ENCODE measurements at places on chromosomes 6 and 20.

DNA sequence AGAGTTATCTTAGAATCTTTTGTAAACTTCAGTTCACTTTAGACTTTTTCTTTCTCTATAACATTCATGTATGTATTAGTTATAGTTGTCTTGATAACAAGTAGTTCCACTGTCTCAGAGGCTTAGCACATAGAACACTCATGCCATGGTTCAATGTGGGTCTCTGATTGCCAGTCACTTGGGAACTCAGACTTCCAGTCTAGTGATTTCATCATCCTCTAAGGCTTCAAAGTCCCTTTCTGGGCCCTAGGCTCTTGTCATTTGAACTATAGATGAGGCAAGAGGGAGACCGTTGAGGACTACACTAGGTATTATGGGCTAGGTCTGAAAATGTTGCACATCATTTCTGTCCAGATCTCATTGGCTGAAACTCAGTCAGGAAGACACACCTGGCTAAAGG is 8.4 kb upstream of the EEF1E1 start:
- DNase-seq = no peak

GRCh38 chr6:140281236-140281635 is 906.8 kb upstream of the CITED2 start:
- DNase-seq = no peak

DNA sequence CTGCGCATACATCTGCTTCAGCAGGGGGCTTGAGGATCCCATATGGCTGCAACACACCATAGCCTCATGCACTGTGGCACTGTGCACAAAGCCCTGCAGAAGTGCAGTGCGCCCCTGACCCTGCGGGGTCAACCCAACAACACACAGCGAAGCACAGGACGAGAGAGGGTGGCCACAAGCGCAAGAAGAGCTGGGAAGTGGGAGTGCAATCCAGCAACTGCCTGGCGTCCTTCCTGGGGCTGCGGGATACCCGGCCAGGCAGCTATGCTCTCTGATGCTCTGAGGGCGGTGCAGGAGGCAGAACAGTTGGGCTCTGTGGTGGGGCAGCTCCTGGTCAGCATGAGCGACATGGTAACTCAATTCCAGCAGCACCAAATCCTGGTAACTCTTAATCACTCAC is 5.6 kb upstream of the ACSS1 start:
- DNase-seq = no peak

- no peak for DNase-seq
Observed at GRCh38 chr20:32670773-32671455, 2.8 kb downstream of the C20orf203 start.

DNA sequence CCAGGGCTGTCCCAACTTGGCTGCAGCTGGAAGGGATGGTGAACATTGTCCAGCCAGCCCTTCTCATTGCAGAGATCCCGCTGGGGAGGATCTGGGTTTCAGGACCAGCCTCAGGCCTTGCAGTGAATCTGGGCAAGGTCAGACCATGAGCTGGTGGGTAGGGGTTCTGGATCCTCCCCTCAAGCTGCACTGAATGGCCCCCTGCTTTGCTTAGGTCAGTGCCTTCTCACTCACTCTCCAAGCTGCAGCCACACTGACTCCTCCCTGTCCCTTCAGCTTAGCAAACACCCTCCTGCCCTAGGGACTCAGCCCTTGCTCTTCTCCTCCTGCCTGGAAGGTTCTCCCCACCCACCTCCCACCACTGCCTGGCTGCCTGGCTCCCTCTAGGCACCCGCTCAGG is 95.3 kb upstream of the KCNG1 start:
- no peak for DNase-seq

DNA sequence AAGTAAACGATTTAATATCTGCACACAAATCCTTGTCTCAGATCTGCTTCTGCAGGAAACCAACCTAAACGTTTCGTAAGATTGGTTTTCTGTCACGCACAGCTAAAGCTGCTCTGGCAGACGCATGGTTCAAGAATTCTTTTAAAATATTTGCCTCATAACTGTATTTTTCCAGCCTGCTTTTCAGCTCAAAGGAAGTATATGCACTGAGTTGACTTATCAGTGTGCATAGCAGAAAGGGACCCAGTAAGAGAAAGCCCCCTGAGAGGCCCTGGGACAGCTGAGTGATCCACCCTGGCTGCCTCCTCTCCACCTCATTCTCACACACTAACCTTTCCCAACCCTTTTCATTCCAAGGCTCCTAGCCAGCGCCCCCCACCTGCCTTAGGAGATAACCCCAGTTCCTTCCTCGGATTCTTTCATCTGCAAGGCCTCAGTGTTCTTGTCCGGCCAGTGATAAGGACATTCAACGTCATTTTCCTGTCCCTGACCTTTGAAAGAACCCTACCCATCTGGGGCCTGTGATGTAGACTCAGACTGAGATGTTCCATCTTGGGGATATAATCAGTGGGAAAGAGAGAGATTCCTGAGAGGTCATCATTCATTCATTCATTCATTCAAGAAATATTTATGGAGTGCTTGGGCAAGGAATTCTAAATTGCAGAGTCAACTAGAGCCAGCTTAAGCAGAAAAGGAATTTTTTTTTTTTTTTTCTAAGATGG is 22.4 kb upstream of the SLC9A8 start:
- DNase-seq = no peak

DNA sequence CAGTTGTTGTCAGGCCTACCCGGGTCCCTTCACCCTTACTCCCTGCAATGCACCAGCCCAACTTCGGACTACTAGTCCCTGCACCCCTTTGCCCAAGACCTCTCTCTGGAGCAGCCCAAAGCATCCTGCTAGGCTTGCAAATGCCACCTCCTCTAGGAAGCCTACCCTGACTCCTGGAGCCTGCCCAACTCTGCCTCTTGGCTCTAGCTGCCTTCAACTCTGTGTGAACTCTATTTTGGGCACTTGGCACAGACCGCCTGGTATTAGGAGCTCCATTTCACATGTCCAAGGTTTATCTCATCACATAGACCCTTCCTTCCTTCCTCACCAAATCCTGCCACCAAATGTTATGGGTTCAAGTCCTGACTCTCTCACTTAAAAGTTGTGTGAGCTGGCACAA is 80.6 kb downstream of the MDGA1 start:
- no peak for DNase-seq

- no peak for DNase-seq
Observed at GRCh38 chr6:168903613-168904345, 349.9 kb downstream of the THBS2 start.

DNA sequence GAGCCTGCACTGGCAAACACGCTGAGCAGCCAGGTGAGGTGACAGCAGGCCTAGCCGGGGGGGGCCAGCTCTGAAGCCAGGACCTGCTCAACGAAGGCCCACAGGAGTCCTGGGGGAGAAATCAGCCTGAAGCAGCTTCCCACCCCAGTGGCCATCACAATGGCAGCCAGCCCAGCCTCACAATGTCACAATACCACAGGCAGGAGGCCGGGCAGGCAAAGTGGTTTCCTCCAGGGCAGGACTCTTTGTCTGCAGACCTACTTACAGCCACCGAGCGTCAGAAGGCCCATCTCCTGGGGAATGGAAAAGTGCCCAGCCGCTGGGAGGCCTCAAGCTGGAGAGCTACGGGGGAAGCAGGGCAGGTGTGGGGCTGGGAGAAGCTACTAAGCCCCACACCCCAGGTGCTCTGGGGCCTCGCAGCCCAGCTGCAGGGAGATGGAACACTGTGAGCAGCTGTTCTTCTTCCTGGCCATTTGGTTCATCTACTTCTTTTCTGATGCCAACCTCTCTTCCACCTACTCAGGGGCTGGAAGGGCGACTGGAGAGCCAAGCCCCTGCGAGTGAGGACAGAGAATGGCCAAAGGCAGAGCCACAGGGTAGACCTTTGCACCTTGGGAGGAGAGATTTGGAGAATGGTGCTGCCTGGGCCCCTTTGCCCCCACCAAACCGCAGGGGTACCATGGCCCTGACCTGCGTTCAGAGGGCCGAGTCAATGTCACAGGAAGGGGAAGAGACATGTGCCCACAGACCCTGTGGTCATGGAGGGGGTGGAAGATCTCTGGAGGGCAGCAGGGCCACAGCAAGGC is 22.3 kb upstream of the AVP start:
- peak; percentile 69 for DNase-seq

- DNase-seq = no peak
Observed at GRCh38 chr20:30593572-30593971, 663.9 kb upstream of the DEFB115 start.

DNA sequence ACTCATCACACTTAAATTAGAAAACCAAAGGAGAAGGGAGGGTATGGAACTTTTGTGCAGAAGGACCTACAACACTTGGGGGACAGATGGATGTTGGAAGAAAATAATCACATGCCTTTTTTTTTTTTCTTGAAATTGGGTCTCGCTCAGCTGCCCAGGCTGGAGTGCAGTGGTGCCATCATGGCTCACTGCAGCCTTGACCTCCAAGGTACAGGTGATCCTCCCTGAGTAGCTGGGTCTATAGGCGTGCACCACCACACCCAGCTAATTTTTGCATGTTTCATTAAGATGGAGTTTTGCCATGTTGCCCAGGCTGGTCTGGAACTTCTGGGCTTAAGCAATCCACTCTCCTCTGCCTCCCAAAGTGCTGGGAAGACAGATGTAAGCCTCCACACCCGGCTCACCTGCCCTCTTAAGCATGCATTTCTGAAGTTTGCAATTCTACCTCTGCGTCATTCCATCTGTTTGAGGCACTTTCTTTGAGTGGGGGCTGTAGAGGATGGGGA is 370.8 kb upstream of the JARID2 start:
- no peak for DNase-seq

DNA sequence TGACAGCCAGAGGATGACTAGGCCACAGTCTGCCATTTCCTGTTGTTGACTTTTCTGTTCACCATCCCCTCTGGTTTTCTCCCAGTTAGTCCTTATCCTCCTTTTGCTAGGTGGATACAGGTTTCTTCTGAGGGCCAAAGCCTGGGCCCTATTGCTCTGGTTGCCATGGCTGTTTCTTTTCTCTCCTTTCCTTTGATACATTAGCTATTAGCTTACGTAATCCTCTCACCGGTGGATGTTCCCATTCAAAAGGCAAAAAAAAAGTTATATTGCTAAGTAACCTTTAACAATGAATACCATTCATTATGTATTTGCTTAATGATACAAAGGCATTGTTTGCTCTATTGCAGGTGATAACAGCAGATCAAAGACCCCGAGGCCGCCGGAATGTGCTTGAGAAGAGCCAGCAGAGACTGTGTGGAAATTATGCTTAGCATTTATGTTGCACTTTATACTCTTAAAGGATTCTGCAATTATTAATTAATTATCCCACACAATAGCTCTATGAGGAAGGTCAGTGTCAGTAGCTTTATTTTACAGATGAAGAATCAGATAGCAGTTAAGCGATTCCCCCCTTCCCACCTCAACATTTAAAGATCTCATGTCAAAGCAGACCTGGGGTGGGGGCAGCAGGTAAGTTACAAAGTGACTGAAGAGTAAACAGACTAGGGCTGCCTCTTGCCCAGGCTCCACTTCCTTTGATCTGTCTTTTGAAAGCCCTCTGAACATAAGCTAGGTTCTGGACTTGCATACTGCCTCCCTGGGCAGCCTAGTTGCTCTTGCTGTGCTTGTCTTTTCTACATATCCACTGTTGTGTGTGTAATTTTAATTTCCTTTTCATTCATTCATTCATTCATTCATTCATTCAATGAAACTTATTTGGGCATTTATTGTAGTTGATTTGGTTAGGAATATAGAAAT is 14.5 kb upstream of the TFB1M start:
- no peak for DNase-seq

GRCh38 chr20:56358070-56358469 is 704 bp upstream of the FAM210B start:
- no peak for DNase-seq

GRCh38 chr6:24933266-24933665 is 2.5 kb downstream of the RIPOR2 start:
- no peak for DNase-seq

DNA sequence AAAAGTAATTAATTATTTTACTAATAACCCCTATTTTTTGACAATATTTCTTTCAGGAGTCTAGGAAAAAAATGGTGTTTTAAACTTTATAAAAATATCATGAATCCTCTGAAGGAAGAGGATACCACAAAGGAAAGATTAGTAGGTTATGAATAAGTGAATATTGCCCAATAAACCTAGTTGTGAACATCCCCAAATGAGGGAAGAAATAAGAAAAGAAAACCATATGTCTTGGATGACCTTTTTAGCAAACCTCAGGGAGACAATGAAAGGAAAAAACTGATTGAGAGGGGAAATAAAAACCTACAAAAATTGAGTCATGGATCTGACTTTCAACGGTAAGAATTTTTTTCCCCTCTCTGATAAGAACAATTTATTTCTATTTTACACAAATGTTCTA is 34.4 kb downstream of the TENT5A start:
- DNase-seq = no peak
